ENCODE measurements at places on chromosomes 2 and 18.
A peak's percentile ranks its signal among the peaks of the same experiment; 100 is the strongest.

- no peak for DNase-seq
These were observed 211.6 kb upstream of the SMAD7 start for GRCh38 chr18:49162226-49162864.

GRCh38 chr2:175880-176820 is 87.7 kb downstream of the SH3YL1 start:
- peak; percentile 45 for DNase-seq

DNA sequence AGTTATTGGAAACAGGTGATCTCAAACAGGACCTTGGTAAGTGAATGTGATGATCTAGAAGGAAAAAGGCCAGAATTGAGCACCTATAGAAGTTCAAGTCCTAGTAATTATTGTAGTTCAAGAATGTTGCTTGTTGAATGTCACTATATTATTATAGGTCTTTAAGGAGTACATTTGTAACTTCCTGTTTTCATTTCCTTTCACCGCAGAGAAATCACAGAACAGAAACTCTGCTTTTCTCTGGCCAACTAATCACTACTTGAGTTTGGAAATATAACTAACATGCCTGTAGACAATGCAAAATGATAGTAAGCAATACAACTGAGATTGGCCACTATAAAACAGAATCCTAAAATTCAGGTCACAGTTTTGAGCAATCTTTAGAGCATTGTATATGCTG is 61.8 kb upstream of the EFEMP1 start:
- DNase-seq, result no peak

- DNase-seq, result no peak
These were observed 280.0 kb upstream of the RAB12 start for GRCh38 chr18:8329186-8329771.

DNA sequence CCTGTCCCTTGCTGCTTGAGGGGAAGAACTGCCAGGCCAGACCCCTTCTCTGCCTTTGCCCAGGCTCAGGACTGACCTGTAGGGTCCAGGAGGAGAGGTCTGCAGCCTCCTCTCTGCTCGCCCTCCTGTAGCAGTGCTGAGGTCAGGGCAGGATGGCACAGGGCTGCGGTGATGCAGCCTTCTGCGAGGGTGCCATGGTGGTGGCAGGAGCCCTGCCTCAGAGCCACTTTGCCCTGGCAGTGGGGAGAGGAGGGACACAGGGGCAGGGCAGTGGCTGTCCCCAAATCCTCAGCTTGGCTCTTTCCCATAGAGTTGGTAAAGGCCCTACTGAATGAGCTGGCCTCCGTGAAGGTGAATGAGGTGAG is 884 bp downstream of the PROM2 start:
- DNase-seq, result no peak

- DNase-seq, result peak; percentile 3
These were observed 120.9 kb upstream of the SMIM21 start for GRCh38 chr18:75548353-75548905.

- DNase-seq, result peak; percentile 48
These were observed 72.3 kb downstream of the FMNL2 start for GRCh38 chr2:152407204-152407721.

DNA sequence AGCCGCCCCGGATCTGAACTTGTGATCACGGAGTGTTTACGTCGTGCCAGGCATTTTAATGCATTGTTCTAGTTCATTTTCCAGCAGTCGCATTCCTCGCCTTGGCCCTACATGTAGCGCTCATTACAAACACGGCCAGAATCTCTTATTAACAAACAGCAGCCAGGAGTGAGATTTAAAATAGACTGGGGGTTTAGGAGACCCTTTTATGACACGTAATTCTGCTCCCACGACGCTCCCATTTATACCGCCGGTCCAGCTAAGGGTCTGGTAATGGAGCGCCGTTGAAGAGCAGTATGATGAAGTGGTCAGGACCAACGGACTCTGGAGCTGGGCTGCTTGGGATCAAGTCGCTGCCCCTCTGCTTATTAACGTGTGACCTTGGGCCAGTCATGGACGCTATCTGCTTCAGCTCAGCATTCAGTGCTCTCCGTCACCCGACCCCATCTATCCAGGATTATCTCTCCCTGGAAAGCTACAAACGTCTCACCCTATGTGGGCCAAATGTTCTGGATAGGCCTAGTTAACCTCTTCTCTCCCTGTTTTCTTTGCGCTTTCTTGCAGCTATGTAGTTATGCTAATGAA is 745 bp downstream of the MSH2 start:
- peak; percentile 12 for DNase-seq

DNA sequence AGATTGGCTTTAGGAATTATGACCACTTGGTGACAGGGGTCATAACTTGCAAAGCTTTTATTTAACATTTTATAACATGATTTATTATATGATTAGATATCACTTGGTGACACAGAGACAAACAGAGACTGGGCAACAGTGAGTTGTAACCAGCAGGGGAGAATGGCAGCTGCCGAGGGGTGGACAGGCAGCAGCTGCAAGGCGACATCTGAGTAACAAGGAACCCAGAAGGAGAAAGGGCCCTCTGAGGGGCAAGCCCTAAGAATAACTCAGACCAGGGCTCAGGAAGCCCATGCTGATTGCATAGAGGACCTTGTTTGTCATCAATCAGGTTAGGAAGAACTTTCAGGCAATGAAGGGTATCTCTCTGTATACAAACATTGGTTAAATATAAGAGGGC is 339.9 kb upstream of the SOX11 start:
- no peak for DNase-seq

- DNase-seq, result no peak
These were observed 338.7 kb downstream of the HRH4 start for GRCh38 chr18:24799176-24799575.

- peak; percentile 58 for DNase-seq
These were observed at the start of gene NEMP2 for GRCh38 chr2:190534310-190535120. NEMP2 (minus strand) TSS chr2:190534722; CDS start chr2:190534655, 67 bp downstream.

GRCh38 chr2:24394998-24395397 is 34.7 kb upstream of the ITSN2 start:
- DNase-seq, result no peak

GRCh38 chr2:163878718-163879117 is 142.9 kb upstream of the FIGN start:
- DNase-seq, result peak; percentile 18

GRCh38 chr2:111246620-111247061 is 125.9 kb downstream of the BCL2L11 start:
- no peak for DNase-seq

- no peak for DNase-seq
These were observed 19.8 kb upstream of the LPIN2 start for GRCh38 chr18:3032721-3033120.

GRCh38 chr2:194556629-194557028 is 1100.4 kb upstream of the SLC39A10 start:
- DNase-seq, result no peak

DNA sequence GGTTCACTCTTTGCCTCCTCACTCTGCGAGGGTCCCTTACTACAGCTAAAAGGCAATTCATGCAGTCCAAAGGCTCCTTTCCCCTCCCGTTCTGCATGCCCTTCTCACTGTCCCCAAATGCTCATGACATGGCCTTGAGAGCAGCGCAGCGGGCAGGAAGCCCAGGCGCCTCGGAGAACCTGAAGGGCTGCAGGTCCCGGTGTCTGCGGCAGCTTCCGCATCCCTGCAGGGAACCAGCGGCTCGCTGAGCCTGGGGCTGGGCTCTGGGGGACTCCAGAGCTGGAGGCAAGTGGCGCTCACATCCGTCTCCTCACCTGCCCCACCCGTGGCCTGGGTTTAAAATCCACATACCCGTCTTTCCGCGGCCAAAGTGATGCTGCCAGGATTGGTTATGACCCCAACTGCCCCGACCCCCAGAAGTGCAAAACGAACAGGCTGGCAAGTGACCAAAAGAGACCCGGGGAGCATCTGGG is 462 bp upstream of the CIDEA start:
- no peak for DNase-seq

DNA sequence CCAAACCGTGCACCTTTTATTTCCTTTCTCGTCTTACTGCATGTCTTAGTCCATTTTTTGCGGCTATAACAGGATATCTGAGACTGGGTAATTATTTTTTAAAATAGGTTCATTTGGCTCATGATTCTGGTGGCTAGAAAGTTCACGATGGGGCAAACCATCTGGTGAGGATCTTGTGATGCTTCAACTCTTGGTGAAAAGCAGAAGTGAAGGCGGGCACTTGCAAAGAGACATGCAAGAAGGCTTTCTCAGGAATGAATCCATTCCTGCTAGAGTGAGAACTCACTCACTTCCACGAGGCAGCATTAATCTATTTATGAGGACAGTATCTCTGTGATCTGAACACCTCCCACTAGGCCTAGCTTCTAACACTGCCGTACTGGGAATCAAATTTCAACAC is 327.1 kb upstream of the RBMS1 start:
- DNase-seq, result no peak

GRCh38 chr2:112803691-112804521 is 19.6 kb upstream of the IL1A start:
- peak; percentile 97 for DNase-seq

DNA sequence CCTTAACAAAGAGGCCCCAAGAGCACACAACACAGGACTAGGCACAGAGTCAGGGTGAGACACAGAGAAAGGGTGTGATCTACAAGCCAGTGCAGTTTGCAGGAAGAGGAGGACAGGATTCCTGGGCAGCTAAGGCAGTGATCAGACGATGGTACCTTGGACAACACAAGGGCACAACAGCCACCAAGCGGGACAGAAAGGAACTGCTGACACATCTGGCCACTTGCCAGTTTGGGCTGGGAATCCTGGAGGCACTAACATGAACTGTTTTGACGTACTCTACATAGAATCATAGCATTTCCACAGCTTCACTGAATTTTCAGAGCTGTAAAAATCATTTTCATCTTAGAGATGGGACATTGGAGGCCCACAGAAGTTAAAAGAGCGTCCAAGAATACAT is 221.5 kb upstream of the SLC35G4 start:
- no peak for DNase-seq

GRCh38 chr18:58848685-58849084 is 16.0 kb upstream of the ZNF532 start:
- peak; percentile 96 for DNase-seq

- DNase-seq, result no peak
These were observed 138.2 kb upstream of the NFATC1 start for GRCh38 chr18:79257480-79257879.

DNA sequence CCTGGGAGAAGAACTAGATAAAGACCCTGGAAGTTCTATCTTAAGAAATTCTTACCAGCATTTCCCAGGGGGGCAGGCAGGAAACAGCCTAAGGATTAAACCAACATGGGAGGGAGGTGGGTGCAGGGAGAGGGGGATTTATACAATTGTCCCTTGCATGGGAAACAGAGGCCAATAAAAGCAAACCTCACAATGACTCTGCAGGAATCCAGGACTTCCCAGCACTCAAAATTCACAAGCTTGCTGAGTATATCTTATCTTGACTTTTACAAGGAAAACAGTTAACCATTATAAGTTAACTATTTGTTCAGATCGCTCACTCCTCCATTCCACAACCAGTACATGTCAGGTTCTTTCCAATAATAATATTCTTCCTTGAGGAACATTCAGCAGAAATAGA is 241.3 kb downstream of the MREG start:
- DNase-seq, result no peak

- DNase-seq, result no peak
These were observed 1.3 kb downstream of the ERICH2 start for GRCh38 chr2:170771421-170771937.

- DNase-seq, result no peak
These were observed 81.3 kb downstream of the CDC42EP3 start for GRCh38 chr2:37590119-37590571.

- DNase-seq, result no peak
These were observed 13.1 kb upstream of the EPG5 start for GRCh38 chr18:45980229-45980628.

Measured in foreskin keratinocyte (primary cell).